Heart right ventricle (tissue), 16 donors: ENCODE measurements at places on chromosomes 4 and X. TPM values are rescaled to one million over a fixed set of nuclear protein-coding genes. Genes with fewer than 3 reads are reported as not detected.

- peak; percentile 3 for DNase-seq
- H3K36me3 ChIP-seq: no peaks in the 10 kb centered on the region
- no peaks in the 10 kb centered on the region for H3K4me1 ChIP-seq
- H3K27ac ChIP-seq: no peak overlapping the region
- no peaks in the 10 kb centered on the region for H3K27me3 ChIP-seq
- H3K4me3 ChIP-seq: no peak overlapping the region
These were observed 502.4 kb downstream of the NLGN4X start for GRCh38 chrX:5726224-5726623.

- no peaks in the 10 kb centered on the region for H3K27me3 ChIP-seq
- H3K4me1 ChIP-seq: no peaks in the 10 kb centered on the region
- H3K36me3 ChIP-seq: no peaks in the 10 kb centered on the region
- no peak for DNase-seq
- no peak overlapping the region for H3K27ac ChIP-seq
These were observed 437.5 kb upstream of the FGF16 start for GRCh38 chrX:77009691-77010090.

DNA sequence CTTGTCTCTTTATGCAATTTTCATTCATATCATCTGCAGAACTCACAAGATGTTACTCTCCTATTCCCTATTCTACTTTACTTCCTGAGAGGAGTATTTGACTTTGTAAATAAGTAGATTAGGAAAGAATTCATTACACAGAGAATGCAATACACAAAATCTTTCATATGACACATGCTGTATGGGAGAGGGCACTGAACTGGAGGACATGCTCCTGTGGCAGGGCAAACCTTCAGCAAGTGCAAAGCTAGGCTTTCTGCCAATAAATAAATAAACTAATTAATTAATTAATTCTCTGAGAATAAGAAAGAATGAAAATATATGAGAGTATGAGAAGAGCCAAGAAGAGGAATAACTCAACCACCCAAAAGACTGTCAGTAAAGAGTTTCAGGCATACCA lies 33.9 kb downstream of the THAP9 start:
- DNase-seq: no peak
- no peak overlapping the region for H3K4me3 ChIP-seq
- H3K27ac ChIP-seq: no peak overlapping the region
- H3K36me3 ChIP-seq: peaks cover 21% of the 10 kb centered on the region
- no peaks in the 10 kb centered on the region for H3K27me3 ChIP-seq
- H3K4me1 ChIP-seq: no peaks in the 10 kb centered on the region

- no peaks in the 10 kb centered on the region for H3K27me3 ChIP-seq
- DNase-seq: no peak
- peaks cover 37% of the 10 kb centered on the region for H3K4me1 ChIP-seq
- no peak overlapping the region for H3K27ac ChIP-seq
- H3K36me3 ChIP-seq: no peaks in the 10 kb centered on the region
These were observed 75.3 kb upstream of the STIM2 start for GRCh38 chr4:26785312-26785711.

Gene GABRB1
- 9.9 TPM for total RNA-seq
